ENCODE measurements at places on chromosomes 3 and 15.

DNA sequence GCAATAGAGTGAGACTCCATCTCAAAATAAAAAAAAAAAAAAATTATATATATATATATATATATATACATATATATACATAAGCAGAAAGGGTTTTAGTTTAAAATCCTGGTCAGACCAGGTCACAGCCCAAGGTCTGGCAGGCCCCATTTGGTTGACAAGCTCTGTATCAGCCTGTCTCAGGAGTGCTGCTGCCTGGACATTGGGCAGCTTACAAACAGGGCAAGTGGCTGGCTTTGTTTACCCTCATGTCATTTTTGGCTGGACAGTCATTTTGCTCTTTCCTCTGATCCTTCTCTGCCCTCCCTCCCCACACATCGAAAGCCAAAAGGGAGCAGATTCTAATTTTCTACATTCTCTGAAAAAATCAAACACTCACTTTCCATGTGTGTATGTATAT lies 26.7 kb upstream of the KLHL6 start:
- DNase-seq, result no peak

DNA sequence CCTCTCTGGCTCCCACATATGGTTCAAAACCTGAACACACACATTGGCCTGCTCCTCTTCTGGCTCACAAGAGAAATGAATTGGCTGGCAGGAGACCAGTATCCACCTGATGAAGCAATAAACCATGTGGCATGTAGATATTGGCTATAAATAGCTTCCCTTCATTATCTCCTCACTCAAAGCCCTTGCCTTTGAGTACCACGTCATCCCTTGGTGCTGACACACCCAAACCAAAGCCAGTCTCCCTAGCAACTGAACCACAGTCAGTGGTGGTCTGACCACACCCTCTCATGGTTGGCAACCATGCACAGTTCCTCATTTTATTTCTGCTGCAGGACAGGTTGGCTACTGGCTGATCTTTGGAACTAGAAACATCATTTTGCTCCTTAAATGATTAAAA lies 98.8 kb downstream of the ZNF621 start:
- DNase-seq, result no peak

GRCh38 chr3:54372232-54372631 lies 249.9 kb downstream of the CACNA2D3 start:
- DNase-seq, result no peak

- no peak for DNase-seq
Measured at GRCh38 chr3:43024181-43024885, 45.2 kb downstream of the GASK1A start.

DNA sequence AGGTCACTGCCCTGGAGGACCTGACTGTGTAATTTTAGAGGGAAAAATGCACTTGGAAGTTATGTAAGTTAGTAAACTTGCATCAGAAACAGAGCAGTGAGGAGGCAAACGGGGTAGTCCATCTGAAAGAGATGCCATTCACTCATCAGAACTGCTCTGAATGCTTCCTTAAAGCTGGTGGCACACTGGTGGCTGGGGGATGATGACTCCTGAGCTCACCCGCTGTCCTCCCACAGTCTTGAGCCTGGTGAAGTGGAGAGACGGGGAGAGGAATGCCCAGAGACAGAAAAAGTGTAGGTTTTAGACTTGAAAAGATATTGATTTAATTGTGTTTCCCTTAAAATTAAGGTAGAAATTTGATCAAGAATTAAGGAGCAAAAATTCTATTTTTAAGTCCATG lies 46.5 kb upstream of the LARS2 start:
- no peak for DNase-seq

DNA sequence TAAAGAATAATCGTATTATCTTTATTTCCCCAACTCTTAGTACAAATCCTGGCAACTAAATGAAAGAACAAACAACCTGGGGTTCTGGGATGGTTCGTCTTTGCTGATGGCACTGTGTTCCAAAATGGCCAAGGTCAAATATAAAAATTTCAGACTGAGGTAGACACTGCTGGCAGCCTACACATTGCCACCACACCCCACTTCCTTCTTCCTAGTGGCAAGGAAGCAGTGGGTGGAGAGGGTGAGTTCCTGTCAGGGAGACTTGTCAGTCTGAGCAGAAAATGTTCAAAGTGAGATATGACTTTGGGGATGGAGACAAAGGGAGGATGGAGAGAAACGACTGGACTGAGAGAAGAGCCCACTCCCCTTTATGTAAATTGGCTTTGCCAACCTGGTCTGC lies 69.6 kb downstream of the LMCD1 start:
- DNase-seq, result no peak

GRCh38 chr15:33737687-33738601 lies 230.4 kb upstream of the CHRM5 start:
- no peak for DNase-seq

DNA sequence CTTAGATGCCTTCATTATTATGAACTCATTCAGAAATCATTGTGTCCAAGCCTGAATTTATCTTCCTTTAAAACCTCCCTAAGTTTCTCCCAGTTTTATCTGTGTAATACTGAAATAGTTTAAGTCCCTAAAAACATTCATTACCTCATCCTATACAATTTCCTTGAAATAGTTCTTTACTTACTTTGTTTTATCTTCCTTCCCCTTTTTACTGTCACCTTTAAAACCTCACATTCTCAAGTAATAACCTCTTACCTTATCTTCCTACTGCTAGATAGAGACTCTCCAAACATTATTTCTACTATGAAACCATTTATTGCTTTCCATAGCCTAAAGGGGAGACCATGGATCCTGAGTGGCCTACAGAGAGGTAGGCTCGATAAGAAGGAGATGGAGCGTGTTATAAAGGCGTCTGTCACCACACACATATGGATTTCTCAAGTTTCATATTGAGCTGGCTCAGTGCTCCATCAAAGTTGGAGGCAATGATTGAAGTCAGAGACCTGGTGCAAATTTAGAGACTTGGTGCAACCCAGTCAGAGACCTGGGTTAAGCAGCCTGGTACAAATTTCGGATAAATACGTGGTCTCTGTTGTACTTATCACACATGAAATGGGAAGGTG lies 140.4 kb downstream of the NFKBIZ start:
- DNase-seq, result no peak

GRCh38 chr15:38795471-38796245 lies 231.0 kb upstream of the RASGRP1 start:
- no peak for DNase-seq

GRCh38 chr3:102537123-102537522 lies 102.3 kb downstream of the ZPLD1 start:
- DNase-seq, result no peak

GRCh38 chr15:71716990-71717389 lies 93.4 kb upstream of the NR2E3 start:
- DNase-seq, result no peak

- DNase-seq, result no peak
Measured at GRCh38 chr3:114139836-114140235, 39.0 kb downstream of the DRD3 start.

GRCh38 chr15:74128785-74129585 lies 1.4 kb upstream of the ISLR2 start:
- no peak for DNase-seq

DNA sequence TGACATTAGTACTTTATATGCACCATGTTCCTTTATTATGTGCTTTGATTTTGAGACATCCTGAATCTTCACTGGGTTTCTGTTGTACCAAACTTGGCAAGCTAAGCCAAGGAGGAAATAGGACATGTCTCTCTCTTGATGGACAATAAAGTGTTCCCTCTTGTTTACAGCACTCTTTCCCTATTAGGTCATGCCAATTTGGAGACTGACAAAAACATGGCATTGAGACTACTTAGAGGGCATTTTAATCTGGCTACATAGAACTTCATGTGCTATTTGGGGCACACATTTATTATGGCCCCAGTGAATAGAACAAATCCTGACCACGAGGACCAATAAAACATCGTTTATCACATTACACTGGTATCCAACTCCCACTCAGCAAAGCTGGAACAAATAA lies 85.3 kb upstream of the TNFSF10 start:
- DNase-seq, result no peak

- DNase-seq, result no peak
Measured at GRCh38 chr3:150349314-150350097, 58.6 kb upstream of the TSC22D2 start.

DNA sequence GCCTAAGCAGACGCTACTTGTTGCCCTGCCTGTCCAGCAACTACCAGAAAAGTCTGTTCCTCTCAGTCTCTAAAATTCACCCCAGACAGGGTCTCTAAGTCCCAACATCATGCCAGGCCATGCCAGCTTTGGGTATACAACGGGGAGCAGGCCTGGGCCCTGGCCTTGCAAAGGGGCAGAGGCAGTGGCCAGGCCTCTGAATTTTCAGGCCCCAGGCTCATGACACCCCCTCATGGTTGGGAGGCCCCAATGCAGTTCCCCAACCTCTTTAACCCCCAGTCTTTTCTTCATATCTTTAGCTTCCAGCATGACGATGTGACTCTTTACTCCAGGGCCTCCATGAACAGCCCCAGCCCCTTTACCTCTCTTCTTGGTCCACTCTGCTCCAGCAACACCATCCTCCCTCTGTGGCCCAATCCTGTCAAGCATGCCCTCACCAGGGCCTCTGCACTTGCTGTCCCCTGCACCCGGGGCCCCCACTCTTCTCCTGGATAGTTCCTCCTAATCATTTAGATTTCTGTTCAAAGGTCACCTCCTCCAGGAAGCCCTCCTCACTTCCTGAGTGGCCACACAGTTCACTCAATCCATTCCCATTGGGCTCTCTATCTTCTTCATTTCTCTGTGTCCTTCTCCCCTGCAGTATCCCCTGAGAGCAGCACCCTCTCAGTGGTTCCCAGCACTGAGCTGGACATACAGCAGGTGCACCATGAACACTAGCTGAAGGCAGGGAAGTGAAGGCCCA lies 4.8 kb downstream of the IQSEC1 start:
- no peak for DNase-seq

GRCh38 chr3:127796045-127796830 lies 26.1 kb downstream of the MGLL start:
- DNase-seq, result peak; percentile 10

DNA sequence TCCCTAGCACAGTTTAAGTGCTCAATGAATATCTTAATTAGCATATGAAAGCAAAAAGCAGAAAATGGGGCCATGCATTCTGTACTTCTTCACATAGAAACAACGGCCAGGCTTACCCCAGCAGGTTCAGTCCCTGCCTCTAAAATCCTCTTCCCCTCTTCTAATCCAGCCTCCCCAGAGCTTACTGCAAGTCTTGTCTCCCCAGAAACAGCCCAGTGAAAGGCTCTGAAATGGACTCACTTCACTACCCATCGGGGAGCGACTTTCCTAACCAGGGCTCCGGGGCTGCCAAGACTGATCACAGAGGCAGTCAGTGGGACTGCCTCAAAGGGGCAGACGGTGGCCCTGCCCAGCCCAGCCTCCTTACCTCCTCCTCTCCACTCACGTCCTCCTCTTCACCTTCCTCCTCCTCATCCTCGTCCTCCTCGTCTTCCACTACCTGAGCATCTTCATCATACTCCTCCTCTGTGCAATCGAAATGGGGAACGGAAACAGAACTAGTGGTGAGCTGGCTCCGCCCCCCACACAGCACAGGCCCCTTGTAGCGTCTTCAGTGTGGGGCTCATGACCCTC lies 38.0 kb downstream of the ANP32A start:
- no peak for DNase-seq

DNA sequence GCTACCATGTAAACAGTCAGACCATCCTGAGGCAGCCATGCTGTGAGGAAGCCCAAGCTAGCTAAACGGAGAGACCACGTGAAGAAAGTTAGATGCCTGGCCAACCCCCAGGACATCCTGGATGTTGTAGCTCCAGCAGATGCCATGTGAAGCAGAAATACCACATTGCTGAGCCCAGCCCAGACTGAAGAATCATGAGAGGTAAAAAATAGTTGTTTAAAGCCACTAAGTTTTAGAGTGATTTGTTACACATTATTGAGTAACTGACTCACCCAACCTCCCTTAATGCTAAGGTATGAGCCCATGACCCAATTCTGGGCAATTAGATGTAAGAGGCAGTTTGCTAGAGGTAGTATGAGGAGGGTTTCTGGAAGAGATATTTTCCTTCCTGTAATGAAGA lies 200.5 kb downstream of the THRB start:
- DNase-seq, result no peak

DNA sequence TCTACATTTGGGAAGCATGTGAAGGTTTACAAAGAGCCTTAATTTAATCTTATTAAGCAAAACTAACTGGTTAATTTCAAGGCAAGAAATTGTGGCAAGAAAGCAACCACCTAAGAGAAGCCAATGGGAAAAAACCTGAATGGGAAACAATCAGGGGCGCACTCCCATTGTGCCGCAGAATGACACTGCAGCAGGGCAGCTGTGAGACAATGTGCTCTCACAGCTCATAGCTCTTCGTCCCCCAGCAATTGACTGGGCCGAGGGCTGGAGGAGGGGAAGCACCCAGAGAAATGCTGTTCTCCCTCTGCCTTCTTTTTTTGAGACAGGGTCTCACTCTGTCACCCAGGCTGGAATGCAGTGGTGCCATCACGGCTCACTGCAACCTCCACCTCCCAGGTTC lies 93.3 kb upstream of the RAD18 start:
- DNase-seq, result no peak

DNA sequence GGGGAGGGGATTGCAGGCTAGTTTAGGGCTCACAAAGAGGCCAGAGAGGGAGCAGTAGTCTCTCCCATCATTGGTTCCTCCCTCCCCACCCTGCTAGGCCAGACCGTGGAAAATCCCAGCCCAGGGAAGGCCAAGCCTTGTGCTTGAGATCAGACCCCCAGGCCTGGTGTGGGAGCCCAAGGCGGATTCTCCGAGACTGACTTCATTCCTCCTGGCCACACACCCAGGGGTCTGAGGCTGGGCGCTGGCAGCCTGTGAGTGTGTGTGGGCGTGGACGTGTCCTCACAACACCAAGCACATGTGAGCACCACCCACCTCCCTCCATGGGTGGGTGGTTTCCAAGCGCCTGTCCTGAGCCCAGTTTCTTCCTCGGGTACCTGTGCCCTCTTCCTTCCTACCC lies 4.1 kb downstream of the LOXL1 start:
- DNase-seq, result no peak

DNA sequence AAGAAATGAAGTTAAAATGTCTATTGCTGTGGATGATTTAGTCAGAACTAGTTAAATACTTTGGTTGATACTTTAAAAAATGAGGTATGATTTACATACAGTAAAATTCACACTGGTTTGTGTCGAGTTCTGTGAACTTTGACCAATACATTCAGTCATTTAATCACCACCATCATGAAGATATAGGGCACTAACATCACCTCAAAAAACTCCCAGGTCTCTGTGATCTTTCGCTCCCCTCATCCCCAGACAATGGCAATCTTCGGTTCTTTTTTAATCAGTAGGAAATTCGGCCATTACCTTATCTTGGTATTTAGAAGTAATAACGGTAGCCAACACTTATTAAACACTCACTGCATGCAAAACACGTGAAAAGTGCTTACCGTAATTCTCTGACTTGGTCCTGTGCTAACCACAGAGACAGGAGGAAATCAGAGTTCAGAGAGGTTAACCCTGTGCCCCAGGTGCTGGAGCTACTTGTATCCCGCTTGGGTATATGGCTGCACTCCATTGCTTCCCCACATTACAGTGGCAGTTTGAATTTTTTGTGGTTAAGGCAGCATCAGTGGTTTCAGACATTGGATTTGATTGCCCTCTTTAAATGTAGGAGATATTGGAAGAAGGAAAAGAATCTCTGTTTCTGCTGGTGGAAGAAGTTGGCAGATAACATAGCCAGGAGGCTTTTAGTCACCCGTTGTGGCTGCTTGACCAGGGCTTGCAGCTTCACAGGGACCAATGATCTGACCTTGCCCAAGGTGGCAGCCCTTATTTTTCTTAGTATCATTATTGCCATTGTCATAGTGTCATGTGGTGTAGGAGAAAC lies 4.2 kb downstream of the PLCL2 start:
- no peak for DNase-seq

GRCh38 chr3:195807681-195808121 lies 4.0 kb downstream of the MUC4 start:
- no peak for DNase-seq

- no peak for DNase-seq
Measured at GRCh38 chr3:67402873-67403272, 251.5 kb downstream of the SUCLG2 start.

All from cerebellar nuclear complex (tissue), 1 donor.